ENCODE measurements at places on chromosomes 16 and 17. TPM values are rescaled to one million over a fixed set of nuclear protein-coding genes. Genes with fewer than 3 reads are reported as not detected.

GRCh38 chr16:28292731-28293600 lies 641 bp downstream of the SBK1 start:
- H3K27me3 ChIP-seq, result peaks cover 11% of the 10 kb centered on the region
- H3K27ac ChIP-seq, result no peak overlapping the region
- H3K36me3 ChIP-seq, result no peaks in the 10 kb centered on the region
- DNase-seq, result no peak

DNA sequence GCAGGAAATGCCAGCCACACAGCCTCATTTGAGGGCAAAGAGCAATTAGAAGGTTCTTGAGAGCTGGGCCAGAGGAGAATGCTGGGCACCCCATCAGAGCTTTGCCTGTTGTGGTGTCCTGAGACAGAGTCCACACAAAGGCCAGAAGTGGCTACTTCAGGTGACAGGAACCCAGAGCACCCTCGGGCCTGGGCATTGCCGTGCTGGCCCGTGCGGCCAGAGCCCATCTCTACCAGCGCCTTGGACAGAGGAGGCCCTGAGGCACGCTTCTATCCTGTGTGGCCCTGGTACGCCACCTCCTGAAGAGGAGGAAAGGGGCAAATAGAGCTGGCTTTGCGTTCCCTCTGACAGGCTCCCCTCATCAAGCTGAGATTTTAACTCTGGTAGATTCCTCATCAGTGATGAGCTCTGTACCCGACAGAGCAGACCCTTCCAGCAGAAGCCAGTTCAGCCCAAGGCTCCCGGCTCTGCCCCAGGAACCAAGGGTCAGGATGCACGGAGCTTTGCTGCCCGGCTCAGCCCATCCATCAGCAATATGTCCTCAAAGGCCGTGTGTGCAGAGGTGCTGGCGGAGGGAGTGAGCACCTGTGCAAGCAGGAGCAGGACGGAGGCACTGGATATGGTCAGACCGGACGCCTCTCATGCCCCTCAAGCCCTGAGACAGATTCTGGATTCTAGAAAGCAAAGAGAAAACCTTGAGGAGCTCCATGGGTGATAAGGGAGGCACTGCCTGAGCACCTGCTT lies 3.4 kb upstream of the RASD1 start:
- peaks cover 10% of the 10 kb centered on the region for H3K27me3 ChIP-seq
- no peak overlapping the region for H3K4me3 ChIP-seq
- no peaks in the 10 kb centered on the region for H3K36me3 ChIP-seq
- DNase-seq, result no peak

GRCh38 chr17:38871247-38872015 lies 1.6 kb downstream of the LASP1 start:
- DNase-seq, result peak; percentile 45
- no peaks in the 10 kb centered on the region for H3K27me3 ChIP-seq
- H3K4me3 ChIP-seq, result peak overlapping the region; percentile 99
- H3K36me3 ChIP-seq, result peaks cover 9% of the 10 kb centered on the region
- H3K27ac ChIP-seq, result peak overlapping the region; percentile 80
- H3K4me1 ChIP-seq, result peaks cover 19% of the 10 kb centered on the region

- H3K4me3 ChIP-seq, result no peak overlapping the region
- H3K27ac ChIP-seq, result no peak overlapping the region
- 0 out of 2 replicates have a peak, but pooled peaks cover 5% of the 10 kb centered on the region for H3K36me3 ChIP-seq
- H3K27me3 ChIP-seq, result no peaks in the 10 kb centered on the region
- no peak for DNase-seq
Observed at GRCh38 chr16:1615761-1616160, 3.6 kb downstream of the CRAMP1 start.

GRCh38 chr17:42359133-42359532 lies 29.1 kb downstream of the STAT3 start:
- H3K4me3 ChIP-seq, result no peak overlapping the region
- H3K4me1 ChIP-seq, result peaks cover 42% of the 10 kb centered on the region
- no peak for DNase-seq
- no peaks in the 10 kb centered on the region for H3K36me3 ChIP-seq
- no peaks in the 10 kb centered on the region for H3K27me3 ChIP-seq
- H3K27ac ChIP-seq, result no peak overlapping the region

DNA sequence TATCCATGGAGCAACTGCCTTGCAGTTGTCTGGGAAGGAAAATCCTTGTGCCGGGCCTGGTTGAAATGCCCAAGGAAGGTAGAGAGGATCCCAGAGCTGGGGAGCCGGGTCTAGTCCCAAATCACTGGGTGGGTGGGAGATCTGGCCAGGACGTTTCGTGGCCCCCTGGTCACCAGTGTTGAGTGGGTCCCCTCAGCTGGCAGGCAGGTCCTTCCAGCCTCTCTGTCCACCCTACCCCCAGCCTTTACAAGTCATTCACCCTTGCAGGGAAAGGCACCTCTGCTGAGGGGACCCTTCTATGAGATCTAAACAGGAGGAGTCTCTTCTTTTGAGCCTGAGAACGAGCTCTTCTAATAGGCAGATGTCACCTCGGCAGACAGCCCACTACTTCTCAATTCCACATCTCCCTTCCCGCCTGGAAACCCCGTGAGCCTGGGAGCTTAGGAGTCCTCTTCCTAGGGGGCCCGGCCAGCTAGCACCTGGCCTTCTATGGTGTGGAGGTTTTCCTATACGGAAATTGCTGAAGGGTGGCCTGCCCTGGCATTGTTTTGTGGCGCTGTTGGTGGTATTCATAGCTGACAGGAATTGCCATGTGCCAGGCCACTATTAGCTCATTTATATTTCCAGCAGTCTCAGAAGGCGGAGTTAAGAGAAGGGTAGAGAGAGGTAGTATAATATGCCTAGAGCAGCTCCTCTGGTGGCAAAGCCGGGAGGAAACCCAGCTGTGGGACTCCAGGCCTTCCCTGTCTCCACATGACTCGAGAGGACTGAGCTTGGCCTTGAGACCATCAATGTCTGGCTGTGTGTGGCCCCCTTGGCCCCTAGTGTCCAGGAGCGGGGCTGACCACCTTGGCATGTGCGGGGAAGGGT lies 13.3 kb downstream of the MPRIP start:
- H3K4me3 ChIP-seq, result no peak overlapping the region
- H3K36me3 ChIP-seq, result peaks cover 10% of the 10 kb centered on the region
- H3K27me3 ChIP-seq, result no peaks in the 10 kb centered on the region
- peaks cover 15% of the 10 kb centered on the region for H3K4me1 ChIP-seq
- no peak overlapping the region for H3K27ac ChIP-seq

DNA sequence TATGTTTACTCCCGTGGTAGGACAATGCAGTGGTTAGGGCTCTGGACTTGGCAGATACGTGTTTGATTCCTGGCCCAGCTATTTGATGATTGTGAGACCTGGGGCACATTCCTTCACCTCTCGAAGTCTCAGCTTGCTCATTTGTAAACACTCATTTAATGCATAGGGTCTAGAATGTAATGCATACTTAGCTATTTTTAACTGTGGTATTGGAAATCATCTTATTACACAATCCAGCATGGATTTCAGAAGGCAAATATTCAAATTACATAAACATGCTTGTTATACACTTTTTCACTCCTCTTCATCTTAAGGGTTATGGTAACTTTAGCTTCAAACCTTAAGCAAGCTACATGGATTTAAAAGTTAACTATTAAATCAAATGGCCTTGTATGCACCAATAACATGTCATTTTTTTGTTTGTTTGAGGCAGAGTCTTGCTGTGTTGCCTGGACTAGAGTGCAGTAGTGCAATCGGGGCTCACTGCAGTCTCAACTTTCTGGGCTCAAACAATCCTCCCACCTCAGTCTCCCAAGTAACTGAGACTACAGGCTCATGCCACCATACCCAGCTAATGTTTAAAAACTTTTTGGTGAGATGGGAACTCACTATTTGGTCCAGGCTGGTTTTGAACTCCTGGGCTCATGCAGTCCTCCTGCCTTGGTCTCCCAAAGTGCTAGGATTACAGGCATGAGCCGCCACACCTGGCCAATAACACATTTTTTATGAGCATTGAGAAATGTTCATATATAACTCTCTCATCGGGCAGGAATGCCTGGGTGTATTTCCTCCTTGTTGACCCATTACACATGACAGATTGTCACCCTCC lies 52.5 kb downstream of the VAT1L start:
- no peak overlapping the region for H3K4me3 ChIP-seq
- H3K27ac ChIP-seq, result no peak overlapping the region
- H3K27me3 ChIP-seq, result no peaks in the 10 kb centered on the region
- H3K36me3 ChIP-seq, result no peaks in the 10 kb centered on the region
- DNase-seq, result no peak
- H3K4me1 ChIP-seq, result no peaks in the 10 kb centered on the region

GRCh38 chr16:83771306-83771942 lies 36.4 kb upstream of the HSBP1 start:
- H3K4me1 ChIP-seq, result no peaks in the 10 kb centered on the region
- no peak for DNase-seq
- H3K27ac ChIP-seq, result no peak overlapping the region
- H3K27me3 ChIP-seq, result no peaks in the 10 kb centered on the region
- H3K4me3 ChIP-seq, result no peak overlapping the region

- H3K4me3 ChIP-seq, result no peak overlapping the region
- no peak overlapping the region for H3K27ac ChIP-seq
- no peak for DNase-seq
- no peaks in the 10 kb centered on the region for H3K27me3 ChIP-seq
- no peaks in the 10 kb centered on the region for H3K36me3 ChIP-seq
- no peaks in the 10 kb centered on the region for H3K4me1 ChIP-seq
Observed at GRCh38 chr17:72903522-72903921, 189.0 kb downstream of the SLC39A11 start.

GRCh38 chr16:87448866-87449265 lies 44.0 kb downstream of the ZCCHC14 start:
- H3K4me3 ChIP-seq, result no peak overlapping the region
- no peak overlapping the region for H3K27ac ChIP-seq

DNA sequence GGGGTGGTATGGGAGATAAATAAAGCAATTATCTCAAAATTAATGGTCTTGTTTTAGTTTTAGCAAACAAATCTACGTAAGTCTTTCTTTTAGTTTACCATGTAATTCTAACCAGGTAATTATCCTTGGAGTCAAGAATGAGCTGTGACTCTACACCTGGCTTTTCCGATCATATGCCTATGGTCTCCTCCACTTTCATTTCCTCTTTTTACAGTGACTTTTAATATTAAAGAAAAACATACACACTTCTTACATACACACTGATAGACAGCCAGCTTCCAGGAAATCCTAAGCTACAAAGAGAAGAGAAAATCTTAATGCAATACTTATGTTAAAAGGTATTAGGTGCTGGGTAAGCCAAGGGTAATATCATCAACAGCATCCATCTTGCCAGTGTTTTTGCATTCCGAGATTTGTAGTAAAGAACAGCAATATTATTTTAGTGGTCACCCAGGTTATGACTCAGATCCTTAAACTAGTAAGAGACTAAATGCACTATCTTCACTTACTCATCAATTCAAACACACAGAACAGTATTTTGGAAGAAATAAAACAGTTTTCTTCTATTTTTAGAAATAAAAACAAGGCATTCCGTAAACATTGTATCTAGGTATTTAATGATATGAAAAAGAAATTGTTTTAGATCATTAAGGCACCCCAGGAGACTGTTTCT lies 4.4 kb upstream of the IRX5 start:
- no peaks in the 10 kb centered on the region for H3K36me3 ChIP-seq
- peaks cover 3% of the 10 kb centered on the region for H3K4me1 ChIP-seq
- no peak overlapping the region for H3K4me3 ChIP-seq
- H3K27ac ChIP-seq, result no peak overlapping the region

- DNase-seq, result no peak
- no peaks in the 10 kb centered on the region for H3K36me3 ChIP-seq
- peaks cover 16% of the 10 kb centered on the region for H3K4me1 ChIP-seq
- no peak overlapping the region for H3K4me3 ChIP-seq
- H3K27ac ChIP-seq, result no peak overlapping the region
- H3K27me3 ChIP-seq, result peaks cover 1% of the 10 kb centered on the region
Observed at GRCh38 chr17:34249478-34249877, 5.6 kb upstream of the CCL2 start.

DNA sequence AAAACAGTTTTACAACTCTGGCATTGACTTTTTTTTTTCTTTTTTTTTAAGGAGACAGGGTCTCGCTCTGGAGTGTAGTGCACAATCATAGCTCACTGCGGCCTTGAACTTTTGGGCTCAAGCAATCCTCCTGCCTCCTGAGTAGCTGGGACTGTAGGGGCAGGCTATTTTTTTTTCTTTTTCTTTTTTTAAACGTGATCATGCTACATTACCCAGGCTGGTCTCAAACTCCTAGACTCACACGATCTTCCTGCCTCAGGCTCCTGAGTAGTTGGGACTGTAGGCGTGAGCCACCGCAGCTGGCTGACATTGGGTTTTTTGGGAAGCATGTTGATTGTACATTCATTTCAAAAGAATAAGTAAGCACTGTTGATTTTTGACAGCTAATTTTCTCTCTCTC lies 32.1 kb downstream of the TNRC6A start:
- no peaks in the 10 kb centered on the region for H3K4me1 ChIP-seq
- no peak overlapping the region for H3K27ac ChIP-seq
- no peaks in the 10 kb centered on the region for H3K27me3 ChIP-seq
- DNase-seq, result no peak
- no peak overlapping the region for H3K4me3 ChIP-seq

DNA sequence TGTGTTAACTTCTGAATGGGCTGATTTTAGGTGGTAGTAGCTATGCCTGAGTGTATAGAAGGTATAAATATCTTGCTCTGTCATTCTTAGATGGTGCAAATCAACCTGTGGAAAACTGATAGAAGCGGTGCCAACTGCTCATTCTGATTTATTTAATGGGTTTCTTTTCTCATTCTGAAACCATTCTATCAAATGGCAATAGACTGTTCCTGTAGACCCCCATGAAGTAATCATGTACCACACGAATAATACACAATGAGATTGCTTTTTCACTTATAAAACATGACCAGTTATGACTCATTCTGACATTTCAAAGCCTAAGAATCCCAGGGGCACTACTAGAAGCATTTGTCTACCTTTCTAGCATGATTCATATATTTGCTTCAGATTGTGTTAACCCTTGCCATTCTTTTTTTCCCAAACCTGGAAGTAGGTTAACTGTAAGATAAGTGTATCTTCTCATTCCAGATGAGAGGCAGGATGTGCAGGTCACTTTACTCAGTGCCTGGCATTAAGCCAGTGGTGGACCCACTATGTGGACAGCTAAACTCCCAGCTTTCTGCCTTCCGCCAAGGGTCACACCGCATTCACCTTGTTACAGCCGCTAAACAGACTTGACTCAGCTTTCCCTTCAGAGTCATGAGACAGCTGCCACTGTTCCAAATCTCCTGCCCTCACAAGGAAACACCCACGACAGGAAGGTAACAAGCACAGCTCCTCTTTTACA lies 16.4 kb upstream of the SLC16A11 start:
- no peaks in the 10 kb centered on the region for H3K36me3 ChIP-seq
- DNase-seq, result no peak
- H3K4me3 ChIP-seq, result no peak overlapping the region
- H3K4me1 ChIP-seq, result no peaks in the 10 kb centered on the region
- no peak overlapping the region for H3K27ac ChIP-seq

GRCh38 chr17:17892731-17893130 lies 55.9 kb upstream of the SREBF1 start:
- peaks cover 33% of the 10 kb centered on the region for H3K4me1 ChIP-seq
- H3K36me3 ChIP-seq, result no peaks in the 10 kb centered on the region
- no peak overlapping the region for H3K27ac ChIP-seq
- no peak for DNase-seq
- H3K27me3 ChIP-seq, result no peaks in the 10 kb centered on the region

Gene EEF2KMT
- polyA plus RNA-seq, result 26.7 TPM

Gene PRDM7
- not detected for polyA plus RNA-seq

Gene PTX4
- polyA plus RNA-seq, result not detected

Gene ARMC5
- 11.5 TPM for polyA plus RNA-seq

Gene EPOP
- polyA plus RNA-seq, result 2.2 TPM

Gene PRR11
- 41.7 TPM for polyA plus RNA-seq

Gene SOX15
- 0.41 TPM for polyA plus RNA-seq

Gene PRRT2
- polyA plus RNA-seq, result 0.14 TPM

Gene SP6
- not detected for polyA plus RNA-seq

Gene NAGS
- 0.86 TPM for polyA plus RNA-seq
